ENCODE measurements at places on chromosomes 12 and 14. TPM values are rescaled to one million over a fixed set of nuclear protein-coding genes. Genes with fewer than 3 reads are reported as not detected.

DNA sequence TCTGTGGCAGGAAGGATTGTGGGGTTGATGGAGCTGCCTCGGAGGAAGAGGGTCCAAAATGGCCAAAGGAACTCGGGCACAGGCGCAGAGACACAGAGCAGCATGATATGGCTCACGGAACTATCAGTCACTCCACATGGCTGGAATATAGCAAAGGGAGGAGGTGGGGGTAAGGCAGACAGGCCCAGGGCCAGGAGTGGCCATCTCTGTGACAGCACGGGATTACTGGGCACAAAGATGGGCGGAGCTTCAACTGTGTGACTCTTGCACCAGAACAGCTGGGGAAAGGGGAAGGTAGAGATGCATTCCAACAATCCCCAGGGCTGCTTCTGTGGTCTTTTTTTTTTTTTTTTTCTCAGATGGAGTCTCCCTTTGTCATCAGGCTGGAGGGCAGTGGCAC, 24.8 kb upstream of the EML1 start:
- DNase-seq = no peak
- no peak overlapping the region for H3K27ac ChIP-seq

GRCh38 chr14:73695997-73696396, 18.2 kb downstream of the PNMA1 start:
- H3K4me3 ChIP-seq = no peak overlapping the region
- DNase-seq = no peak
- H3K4me1 ChIP-seq = no peaks in the 10 kb centered on the region
- H3K27me3 ChIP-seq = no peaks in the 10 kb centered on the region

Gene CSAD
- total RNA-seq = 28.6 TPM

Gene DIO2
- not detected for total RNA-seq
